Mammary epithelial cell (primary cell): ENCODE measurements at places on chromosomes 6 and 20.

DNA sequence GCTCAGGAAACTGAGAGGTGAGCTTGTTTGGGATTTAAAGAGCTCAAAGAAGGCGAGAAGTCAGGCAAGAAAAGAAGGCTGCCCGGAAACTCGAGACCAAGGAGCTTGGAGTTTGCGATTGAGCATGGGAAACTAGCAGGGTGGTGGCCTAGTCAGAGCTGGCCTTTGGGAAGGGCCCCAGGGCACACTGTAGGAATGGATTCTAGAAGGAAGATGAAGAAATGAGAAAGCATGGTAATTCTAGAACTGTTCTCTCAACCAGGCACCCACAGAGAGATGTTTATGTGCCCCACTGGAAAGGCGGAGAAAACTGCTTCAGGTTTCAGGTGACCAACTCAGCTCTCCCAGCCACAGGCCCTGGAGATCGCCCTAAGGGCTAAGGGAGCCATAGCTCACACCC, 126.2 kb downstream of the FOXO3 start:
- DNase-seq = no peak

- DNase-seq = no peak
Observed at GRCh38 chr6:149185799-149186357, 131.6 kb upstream of the TAB2 start.

DNA sequence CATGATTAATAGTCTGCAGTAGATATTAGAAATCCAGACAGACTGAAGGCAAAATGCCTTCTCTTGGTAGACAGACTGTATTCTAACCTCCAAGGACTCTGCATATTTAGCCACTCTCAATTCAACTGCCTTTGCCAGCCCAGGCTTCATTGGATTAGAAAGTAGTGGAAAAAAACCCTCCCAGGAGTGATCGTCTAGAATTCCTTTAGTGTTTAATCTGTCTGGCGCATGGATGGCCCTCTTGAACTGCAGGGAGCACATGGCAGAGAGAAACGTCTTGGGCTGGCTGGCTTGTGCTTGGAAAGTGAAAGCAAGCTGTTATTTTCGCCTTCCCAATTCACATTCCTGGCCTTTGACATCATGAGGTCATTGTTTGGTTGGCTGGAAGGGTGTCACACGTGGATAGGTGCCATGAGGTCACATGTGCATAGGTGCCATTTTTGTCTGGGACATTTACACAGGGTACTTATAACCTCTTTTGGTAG, 30.9 kb upstream of the NEDD9 start:
- DNase-seq = peak; percentile 62

DNA sequence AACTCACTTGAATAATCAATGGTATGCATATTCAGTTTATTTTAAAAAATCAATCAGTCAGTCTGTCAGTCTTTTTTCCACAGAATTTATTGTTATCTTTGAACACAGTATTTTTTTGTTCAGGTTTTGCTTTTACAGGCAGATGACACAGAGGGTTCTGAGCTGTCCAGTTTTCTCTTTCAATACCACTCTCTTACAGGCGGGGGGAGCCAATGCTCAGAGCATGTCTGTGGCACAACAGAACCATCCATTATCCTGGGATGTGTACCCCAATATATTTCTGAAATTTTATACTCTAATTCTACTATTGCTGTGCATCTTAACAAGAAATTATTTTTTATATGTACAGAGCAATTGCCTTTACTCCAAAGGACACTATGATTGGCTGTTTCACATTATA, 21.2 kb downstream of the ROS1 start:
- DNase-seq = peak; percentile 26

DNA sequence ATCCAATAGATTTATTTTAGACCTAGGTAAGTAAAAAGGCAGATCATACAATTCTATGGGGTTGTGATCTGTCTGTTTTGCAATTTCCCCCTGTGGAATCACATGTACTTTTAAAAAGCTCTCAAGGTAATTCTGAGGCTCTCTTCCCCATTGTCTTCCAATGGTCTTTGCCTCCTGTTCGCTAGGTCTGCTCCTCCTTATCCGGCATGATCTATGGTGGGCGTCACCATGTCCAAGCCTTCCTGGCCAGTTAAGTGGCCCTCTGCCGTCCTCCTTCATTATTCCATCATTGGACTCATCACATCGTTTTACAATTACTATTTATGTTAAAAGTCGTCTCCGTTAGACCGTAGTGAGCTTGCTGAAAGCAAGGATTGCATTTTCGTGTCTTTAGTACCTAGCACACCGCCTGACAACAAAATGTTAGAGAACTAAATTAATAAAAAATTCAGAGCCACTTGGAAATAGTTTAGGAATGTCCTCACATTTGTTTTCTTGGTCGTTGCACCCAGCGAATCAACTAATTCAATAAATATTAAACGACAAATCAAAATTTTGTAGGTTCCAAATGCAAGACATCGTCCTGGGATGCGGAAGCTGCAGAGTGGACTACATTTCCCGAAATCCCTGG, 2.2 kb upstream of the STXBP5 start:
- DNase-seq = peak; percentile 64

GRCh38 chr20:47762699-47763268, 22.5 kb downstream of the SULF2 start:
- DNase-seq = no peak

DNA sequence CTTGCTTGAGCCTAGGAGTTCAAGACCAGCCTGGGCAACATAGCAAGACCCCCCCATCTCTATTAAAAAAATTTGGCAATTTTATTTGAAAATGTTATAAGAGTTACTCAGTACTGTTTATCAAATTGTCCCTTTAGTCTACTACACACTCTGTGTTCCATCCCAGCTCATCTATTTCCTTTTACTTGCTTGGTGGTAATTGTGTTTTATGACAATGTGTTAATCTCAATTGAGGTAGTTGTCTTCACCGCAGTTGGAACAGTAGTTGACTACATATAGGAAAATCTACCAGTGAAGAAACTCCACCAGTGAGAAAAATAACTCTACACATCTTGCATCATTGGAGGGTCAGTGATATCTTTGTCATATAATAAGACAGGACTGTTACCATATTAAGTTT, 8.0 kb downstream of the NCOA3 start:
- no peak for DNase-seq

DNA sequence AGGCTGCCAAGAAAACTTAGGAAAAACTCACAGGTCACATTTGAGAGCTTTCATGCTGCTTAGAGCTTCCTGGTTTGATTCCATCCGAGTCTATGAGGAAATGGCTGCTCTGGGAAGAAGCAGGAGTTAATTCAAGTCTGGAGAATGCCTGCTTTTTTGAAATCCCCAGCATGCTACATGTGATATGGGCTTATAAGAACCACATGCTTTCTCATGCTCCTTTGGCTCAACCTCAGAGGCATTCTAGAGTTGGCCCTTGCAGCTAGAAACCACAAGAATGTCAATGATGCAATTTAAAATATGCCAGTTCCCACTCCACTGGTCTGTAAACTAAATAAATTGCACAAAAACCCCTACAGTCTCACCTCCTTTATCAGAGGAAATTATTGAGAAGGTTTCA, 142.9 kb upstream of the OLIG3 start:
- peak; percentile 76 for DNase-seq

- DNase-seq = peak; percentile 16
Observed at GRCh38 chr20:44832724-44833123, 22.4 kb upstream of the RIMS4 start.

DNA sequence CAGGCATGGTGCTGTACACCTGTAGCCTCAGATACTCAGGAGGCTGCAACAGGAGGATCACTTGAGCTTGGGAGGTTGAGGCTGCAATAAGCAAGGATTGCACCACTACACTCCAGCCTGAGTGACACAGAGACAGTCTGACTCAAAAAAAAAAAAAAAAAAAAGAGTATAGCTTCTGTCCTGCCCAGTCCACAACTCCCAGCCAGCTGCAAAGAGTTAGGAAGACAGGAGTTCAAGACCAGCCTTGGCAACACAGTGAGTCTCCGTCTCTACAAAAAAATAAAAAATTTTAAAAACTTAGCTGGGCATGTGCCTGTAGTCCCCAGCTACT, 28.3 kb upstream of the TLDC2 start:
- DNase-seq = no peak

DNA sequence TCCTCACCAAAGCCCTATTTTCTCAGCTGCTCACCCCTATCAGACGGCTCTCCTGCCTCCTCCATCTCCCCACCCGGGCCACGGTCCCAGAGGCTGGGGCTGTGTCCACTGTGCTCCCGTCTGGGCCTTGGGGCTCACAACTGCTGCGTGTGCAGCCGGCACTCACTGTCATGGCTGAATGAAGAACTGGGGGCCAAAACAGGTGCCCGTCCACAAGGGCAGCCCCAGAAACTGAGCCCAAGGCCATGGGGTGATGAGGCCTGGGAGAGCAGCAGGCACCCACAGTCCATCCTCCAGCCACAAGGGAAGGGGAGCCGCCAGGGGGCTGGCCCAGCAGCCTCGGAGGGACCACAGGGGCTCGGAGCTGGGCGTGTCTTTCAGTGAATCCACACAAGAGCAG, 159.5 kb downstream of the DLL1 start:
- DNase-seq = no peak

GRCh38 chr6:169738976-169739529, 12.3 kb downstream of the DYNLT2 start:
- DNase-seq = no peak

DNA sequence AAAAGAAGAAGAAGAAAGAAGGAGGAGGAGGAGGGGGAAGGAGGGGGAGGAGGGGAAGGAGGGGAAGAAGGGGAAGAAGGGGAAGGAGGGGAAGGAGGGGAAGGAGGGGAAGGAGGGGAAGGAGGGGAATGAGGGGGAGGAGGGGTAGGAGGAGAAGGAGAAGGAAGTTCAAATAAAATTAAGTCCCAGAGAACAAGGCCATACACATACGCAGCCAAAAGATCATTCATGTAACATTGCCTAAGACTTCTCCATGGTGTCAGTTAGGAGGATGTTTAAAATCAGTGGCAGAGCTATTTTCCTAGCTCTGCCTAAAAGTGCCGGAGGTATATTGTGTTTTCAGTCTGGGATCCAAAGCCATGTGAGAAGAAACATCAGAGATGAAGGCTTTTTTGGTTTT, 75.8 kb downstream of the PLCB4 start:
- no peak for DNase-seq

GRCh38 chr6:17385660-17386059, 7.7 kb upstream of the CAP2 start:
- peak; percentile 54 for DNase-seq

GRCh38 chr6:36252005-36252404, 17.9 kb upstream of the PNPLA1 start:
- no peak for DNase-seq
